Activated naive CD4-positive, alpha-beta T cell (primary cell): ENCODE measurements at places on chromosomes 7 and 10.
A peak's percentile ranks its signal among the peaks of the same experiment; 100 is the strongest.

DNA sequence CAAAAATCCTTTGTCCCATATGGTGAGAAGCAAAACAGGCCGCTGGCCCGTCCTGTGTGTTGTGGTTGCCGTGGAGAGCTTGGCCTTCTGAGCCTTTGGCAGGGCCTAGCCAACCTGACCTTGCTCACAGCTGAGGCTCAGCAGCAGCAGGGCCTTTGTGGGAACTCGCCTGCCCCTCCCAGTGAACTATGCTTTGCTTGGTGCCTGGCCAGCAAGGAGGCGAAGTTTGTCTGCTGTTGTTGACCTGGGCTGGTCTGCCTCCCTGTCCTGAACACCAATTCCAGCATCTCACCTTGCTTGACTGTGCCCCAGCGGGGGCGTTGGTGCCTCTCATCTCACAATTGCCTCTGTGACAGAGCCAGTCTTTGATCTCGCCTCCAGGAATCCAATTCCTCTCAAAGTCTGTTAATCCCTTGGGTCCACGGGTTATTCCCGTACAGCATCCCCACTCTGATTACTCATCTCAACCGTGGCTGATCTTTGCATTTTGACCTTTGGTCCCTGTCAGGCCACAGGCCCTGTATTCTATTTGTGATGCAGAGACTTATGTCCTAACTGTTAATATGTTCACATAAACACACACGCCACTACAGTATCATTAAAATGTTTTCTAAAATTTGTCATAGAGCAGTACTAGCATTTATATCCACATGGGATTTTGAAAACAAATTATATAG is 22.6 kb downstream of the EPDR1 start:
- no peak for DNase-seq

GRCh38 chr7:107108793-107109371 is 59.9 kb upstream of the HBP1 start:
- DNase-seq: no peak

GRCh38 chr7:149662591-149663095 is 110.7 kb downstream of the ZNF467 start:
- DNase-seq: peak; percentile 9

- DNase-seq: no peak
Observed at GRCh38 chr7:74452748-74453321, 871 bp upstream of the GTF2IRD1 start.

DNA sequence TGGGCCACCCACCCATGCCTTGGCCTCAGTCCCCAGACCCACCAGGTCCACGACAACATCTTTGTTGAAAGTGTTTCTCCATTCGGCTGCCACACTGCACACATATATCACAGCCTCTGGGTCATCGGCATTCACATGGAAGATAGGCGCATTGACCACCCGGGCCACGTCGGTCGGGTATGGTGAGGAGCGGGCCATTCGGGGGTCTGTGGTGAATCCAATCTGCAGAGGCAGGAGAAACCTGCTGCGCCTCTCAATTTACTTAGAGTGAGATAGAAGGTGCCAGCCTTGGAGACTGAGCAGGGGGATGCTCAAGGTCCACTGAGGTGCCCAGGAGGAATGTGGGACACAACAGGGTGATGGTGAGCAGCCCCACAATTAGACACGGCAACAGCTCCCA is 16.4 kb downstream of the OGDHL start:
- DNase-seq: no peak

DNA sequence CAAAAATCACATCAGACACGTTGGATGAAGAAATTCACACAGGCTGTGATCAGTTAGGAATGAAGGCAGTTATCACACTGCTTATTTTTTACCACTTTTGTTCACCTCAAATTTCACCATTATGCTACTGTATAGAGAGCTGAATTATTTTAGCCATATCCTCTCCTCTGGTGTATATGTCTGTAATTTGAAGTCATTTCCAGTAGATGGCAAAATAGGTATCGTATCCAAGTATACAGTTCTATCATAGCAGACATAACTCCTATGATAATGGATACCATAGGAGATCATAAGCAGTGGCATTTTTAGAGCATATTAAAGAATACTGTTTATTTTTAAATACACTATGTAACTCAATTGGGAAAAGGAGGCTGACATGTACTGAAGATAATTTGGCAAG is 909.7 kb downstream of the DNAJB9 start:
- DNase-seq: no peak

DNA sequence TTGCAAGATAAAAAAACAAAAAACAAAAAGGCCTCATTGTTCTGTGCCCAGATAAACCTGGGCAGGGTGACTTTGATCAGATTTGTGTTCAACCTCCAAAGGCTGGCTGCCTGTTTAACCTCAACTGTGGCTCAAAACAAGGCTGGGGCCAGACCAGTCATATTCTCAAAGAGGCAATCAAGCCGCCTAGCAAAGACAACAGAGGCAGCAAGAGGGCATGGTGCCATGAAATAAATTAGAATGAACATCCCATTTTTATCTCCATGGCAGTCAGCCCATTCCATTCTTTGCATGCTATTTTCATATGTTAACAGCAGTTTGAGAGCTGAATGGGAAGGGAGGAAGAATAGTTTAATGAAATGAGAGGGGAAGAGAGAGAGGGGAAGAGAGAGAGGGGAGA is 1150.3 kb downstream of the TYW1 start:
- DNase-seq: no peak

DNA sequence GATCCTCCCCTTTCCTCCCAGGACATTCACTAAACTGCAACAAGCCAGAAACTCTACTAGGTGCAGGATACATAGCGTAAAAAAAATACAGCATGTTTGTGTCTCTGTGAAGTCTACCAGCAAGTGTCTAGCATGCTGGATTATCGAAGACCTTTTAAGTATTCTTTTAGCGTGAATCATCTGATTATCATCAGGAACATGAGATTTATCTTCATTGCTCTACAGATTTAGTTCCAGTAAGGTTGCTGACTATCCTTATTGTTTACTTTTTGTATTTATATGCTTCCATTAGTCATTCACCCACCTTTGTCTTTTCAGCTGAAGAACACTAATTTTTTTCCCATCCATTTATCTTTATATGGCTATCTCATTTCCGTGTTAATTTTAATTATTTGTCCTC is 62.8 kb downstream of the PDZD8 start:
- DNase-seq: no peak

- no peak for DNase-seq
Observed at GRCh38 chr7:155198901-155199845, 98.5 kb upstream of the INSIG1 start.

DNA sequence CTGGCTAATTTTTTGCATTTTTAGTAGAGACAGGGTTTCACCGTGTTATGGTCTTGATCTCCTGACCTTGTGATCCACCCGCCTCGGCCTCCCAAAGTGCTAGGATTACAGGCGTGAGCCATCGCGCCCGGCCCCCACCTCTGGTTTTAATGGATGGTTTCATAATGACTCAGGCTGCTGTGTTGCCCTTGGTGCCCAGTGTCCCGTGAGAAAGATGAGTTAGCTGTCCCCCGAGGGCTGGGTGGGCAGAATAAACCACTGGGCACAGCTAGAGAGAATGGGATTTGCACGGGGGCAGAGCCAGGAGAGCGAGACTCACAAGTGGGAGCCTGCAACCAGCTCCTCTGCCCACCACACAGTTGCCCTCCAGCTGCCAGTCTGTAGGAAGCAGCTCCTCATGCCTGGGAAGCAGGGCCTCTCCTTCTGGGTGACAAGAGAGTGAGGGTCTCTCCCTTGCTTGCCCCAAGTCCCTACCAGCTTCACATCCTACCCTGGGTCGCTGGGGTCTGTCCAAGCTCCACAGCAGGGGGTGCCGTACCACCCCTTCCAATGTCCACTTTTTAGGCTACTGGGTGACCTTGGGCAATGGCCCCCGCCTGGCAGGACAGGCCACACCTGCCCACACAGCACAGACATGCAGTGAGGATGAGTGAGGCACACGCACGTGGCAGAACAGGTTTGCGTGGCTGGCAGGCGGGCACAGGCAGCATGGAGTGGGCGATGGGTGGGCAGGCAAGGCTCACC is 16.1 kb upstream of the NDST2 start:
- DNase-seq: no peak

GRCh38 chr10:88953662-88954061 is 1.1 kb upstream of the ACTA2 start:
- no peak for DNase-seq

DNA sequence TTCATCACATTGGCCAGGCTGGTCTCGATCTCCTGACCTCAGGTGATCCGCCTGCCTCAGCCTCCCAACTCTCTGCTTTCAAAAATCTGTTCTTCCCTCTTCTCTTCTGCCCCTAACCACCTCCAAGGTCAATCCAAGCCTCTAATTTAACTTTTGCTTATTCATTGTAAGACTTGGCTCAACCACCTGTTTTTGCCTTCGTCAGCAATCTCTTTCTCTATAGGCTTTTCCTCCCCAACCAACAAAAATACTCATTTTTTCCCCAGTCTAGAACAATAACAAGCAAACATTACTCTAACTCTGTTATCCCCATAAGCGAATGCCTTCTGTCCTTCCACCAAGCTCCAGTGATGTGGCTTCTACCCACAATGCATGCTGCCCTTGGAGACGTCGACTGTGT is 89.8 kb upstream of the NMT2 start:
- DNase-seq: no peak

DNA sequence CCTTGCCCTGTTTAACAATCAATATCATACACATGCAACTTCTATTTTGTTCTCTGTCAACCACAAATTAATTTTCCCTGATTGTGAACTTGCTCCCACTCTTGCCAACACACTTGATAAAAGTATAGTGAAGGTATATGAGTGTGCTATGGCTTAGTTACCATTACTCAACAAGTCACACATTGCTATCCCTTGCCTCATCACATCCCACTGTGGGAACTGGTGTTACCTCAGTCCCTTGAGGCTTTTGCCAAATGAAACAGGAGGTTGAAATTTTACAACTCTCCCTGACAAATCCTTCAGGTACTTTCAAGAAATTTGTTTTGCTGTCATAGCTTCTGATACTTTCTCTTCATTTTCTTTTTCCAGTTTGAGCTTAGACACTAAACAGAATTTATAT is 472.5 kb upstream of the SEMA3D start:
- DNase-seq: no peak

DNA sequence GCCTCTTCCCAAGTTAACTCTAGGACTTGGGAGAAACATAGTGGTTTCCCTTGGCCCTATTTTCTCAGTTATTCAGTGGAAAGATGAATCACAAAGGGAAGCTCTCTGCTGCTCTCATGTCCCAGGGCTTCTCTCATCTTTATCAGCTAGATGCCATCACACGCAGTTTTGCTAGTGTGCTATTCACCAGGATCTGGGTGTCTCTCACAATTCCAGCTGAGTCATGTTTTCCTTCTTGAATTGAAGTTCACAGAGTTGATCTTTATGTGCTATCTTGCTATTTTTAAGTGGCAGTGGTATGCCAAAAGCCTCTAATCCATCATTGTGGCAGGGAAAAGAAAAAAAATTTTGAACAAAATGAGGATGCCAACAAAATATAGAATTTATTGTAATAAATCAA is 101.3 kb downstream of the TWIST1 start:
- no peak for DNase-seq

DNA sequence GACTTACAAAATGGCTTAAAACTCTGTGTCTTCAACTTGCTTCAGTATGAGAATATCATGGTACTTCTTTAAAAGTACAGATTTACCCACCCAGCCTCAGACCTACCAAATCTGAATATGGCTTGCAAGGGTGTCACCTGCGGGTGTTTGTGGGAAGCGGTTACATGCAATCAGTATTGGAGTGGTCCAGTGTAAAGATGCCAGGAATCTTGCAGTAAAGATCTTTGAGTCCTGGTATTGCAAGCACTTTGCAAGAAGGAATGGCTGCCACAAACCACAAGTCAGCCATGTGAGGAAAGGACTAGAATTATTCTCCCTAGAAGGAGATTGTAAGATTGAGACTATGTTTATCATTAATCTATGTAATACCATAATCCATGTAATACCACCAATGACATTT is 115.1 kb downstream of the PON1 start:
- no peak for DNase-seq

DNA sequence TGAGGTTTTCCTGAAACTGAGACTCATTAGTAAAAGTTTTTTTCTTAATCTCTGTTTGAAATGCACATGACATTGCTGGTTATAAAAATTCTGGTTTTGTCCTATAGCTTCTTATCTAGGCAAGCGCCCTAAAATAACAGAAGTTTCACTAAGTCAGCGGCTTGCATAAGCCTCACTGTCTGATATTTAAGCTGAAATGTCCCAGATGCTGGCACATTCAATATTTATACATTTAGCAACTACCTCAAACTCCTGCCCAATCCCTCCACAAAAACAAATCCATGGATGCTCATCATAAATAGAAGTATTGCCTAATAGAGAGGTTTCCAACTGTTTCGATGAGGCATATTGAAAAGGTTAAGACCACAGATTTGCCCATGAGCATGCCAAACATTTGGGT is 83.1 kb upstream of the EGR2 start:
- DNase-seq: no peak

DNA sequence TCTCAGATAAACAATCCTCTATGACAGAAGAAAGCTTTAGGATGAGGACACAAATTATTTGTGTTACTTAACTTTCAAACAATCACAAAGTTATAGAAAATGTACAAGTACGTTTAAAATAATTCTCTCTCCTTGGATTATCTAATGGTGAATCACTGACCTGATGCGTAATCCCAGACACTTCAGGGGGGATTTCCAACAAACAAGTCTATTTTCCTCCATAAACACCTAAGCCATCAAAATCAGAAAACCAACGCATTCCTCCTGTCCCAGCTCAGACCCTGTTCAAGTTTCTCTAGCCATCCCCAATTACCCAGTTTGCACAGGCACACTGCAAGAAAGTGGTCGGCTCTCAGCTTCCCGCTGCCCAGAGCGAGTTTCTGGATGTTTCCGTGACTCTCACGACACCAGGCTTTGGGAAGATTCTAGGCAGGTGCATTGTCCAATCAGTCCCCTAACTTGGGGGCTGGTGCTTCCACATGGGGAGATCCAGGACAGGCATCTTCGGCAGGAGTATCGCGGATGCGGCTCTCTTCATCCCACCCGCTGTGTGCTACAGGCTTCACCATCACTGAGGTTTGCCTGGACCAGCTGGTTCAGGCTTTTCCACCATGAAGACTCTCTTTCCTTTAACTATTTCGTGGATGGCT is 200.0 kb downstream of the ZMYND11 start:
- no peak for DNase-seq

DNA sequence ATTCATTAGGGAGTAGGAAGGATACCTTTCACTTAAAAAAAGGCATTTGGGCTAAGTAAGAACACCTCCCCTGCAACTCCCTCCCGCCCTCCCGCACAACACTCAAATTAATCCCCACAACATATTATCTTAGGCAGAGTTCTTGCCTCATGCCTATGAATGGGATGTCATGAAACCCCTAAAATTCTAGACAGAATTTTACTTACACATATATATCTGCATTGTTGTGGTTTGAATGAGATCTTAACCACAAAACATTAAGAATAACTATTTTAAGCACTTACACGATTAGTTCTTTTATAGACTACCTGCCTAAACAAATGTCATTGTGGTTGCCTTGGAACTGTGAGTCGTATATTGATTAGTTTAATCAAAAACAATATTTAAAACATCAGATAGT is 4.5 kb upstream of the ITGB1 start:
- no peak for DNase-seq

DNA sequence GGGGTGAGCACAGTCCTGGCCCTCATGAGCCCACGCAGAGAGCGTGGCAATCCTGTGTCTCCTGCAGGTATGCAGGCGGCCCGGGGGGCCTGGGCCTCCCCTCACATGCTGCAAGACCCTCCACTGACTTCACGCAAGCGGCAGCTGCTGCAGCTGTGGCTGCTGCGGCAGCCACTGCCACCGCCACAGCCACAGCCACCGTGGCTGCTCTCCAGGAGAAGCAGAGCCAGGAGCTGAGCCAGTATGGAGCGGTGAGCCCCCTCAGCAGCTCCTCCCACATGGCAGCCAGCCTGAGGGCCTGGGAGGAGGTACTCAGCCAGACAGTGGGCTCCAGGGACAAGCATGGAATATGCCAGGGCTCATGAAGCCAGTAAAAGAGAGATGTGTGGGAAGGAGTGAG is 8.7 kb downstream of the ZMIZ2 start:
- DNase-seq: no peak
